ENCODE measurements at places on chromosomes 5 and 9.

GRCh38 chr5:147617191-147617606 lies 107.3 kb upstream of the DPYSL3 start:
- no peak for DNase-seq

DNA sequence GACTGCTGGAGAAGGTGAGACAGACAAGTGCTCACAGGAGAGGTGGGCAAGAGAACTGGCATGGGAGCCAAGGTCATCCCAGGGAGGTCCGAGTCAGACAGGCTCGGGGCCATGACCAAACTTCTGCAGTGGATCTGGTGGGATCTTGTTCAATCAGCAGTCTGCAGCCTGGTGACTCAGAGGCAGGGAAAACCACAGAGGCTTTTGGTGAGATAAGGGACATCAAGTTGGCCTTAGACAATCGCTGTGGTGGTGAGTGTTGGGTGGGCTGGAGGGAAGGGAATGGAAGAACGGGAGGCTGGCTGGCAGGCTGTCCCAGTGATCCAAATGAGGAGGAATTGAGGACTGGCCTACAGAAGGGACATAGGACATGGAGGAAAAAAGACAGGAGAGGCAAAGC lies 123.8 kb downstream of the TMEM174 start:
- DNase-seq = no peak

DNA sequence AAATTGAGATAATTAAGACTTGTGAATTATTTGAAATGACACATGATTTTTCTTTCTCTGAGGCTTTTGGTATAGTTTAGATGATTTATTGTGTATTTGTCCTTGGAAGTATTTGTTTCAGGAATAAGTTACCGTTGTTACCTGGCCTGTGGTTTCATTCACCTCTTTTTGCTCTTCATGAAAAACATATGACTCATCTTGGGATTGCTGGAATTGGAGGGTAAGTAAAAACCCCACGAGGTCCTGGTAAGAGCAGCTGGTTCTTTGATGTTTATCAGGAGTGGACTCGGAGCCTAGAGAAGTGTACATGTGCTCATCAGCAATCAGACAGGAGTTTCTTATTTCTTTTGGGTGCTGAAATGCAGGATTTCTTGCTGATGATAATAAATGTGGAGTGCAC lies 275.3 kb downstream of the PSAT1 start:
- DNase-seq = no peak

GRCh38 chr5:178238711-178239592 lies 6.3 kb upstream of the PHYKPL start:
- DNase-seq = no peak

DNA sequence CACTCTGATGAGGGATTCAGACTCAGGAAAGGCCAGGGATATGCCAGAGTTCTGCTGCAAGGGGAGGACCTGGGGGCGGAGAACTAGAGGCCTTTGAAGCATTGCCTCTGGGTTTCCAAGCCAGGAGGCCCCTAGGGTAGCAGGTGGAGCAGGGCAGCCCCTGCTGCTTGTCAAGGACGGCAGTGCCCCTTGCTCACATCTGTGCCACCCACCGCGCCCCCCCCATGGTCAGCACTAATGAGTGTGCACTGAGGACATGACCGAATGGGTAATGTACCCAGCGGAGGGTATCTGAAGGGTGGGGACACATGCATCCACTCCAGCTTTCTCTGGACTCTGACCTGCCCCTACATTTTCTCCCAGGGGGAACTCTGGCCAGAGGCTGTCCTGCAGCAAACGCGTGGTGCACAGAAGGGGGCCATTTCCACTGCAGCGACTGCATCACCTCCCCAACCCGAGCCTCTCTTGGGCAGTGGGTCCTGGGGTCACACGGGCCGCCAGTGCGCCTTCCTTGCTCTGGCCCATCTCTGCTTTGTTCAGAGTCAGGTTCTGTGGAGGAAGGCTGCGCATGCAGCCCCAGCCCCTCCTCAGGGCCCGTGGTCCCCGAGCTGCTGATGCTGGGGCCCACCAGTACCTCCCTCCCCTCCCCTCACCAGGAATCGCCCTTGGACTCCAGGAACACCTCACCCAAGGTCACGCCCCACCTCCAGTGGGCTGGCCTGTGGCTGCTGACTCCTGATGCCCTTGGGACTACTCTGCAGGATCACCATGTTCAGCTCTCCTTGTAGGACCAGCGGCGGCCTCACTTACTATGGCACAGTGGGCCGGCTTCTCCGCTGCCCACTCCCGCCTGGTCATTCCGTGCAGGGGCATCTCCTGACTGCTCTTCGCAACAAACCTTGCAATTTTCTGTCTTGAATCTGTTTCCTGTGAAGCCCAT lies 31.2 kb downstream of the STC2 start:
- DNase-seq = no peak

- DNase-seq = no peak
Measured at GRCh38 chr5:94337617-94338016, 280.8 kb downstream of the KIAA0825 start.

- DNase-seq = no peak
Measured at GRCh38 chr5:122385808-122386207, 73.8 kb downstream of the SNCAIP start.

- DNase-seq = no peak
Measured at GRCh38 chr9:120395376-120395775, 184.6 kb downstream of the CDK5RAP2 start.

- no peak for DNase-seq
Measured at GRCh38 chr9:4380406-4380805, 80.5 kb upstream of the GLIS3 start.

DNA sequence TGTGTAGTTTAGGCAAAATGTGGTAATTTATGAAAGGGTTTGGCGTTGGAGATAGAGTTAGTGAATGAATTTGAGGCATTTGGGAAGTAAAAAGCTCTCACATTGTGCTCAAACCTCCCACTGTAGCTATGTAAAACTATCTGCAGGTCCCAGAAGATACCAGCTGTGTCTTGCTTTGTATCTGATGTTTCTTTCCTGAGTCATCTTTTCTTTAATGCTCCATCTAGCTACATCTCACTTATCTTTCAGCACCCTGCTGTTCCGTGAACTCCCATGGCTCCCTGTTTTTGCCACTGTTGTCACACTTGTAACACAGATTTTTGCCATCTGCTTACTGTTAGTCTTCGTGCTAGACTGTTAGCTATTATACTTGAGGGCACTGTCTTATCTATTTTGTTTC lies 253.1 kb downstream of the NPR3 start:
- no peak for DNase-seq

- no peak for DNase-seq
Measured at GRCh38 chr5:37739817-37740261, 100.0 kb downstream of the GDNF start.

DNA sequence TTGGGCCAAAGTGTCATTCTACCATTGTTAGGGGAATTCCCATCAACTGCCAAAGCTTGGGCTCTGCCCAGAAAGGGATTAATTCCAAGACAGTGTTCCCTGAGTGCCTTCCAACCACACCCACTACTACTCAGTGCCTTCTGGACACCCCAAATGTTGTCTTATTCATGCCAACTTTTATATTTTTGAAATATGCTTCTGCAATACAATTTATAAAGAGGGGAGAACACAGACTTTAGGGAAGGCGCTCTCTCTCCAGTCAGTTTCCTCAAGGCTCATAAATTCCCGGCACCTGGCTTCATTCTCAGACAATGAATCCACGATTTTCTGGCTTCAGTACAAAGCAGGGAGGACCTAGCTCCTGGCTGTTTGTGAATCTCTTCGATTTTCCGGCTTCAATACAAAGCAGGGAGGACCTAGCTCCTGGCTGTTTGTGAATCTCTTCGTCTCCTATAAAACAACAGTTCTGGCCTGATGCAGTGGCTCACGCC lies 120.1 kb upstream of the MYO10 start:
- DNase-seq = peak; percentile 18

DNA sequence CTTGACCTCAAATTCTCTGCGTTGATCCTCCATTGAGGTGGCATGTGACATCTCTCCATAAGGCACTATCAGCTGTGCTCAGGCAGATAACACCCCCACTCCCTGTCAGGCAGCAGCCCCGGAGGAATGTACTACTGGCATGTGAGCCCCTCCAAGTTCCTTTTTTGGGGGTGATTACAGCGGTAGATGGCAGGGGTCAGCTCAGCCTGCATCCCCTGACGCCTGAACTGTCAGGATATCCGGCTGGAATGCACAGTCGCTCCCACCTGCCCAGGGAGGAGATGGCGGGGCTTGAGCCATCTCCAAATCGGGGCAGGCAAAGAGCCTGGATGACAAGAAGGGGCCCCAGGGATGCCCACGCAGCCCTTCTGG lies 40.8 kb downstream of the FAM78A start:
- no peak for DNase-seq

DNA sequence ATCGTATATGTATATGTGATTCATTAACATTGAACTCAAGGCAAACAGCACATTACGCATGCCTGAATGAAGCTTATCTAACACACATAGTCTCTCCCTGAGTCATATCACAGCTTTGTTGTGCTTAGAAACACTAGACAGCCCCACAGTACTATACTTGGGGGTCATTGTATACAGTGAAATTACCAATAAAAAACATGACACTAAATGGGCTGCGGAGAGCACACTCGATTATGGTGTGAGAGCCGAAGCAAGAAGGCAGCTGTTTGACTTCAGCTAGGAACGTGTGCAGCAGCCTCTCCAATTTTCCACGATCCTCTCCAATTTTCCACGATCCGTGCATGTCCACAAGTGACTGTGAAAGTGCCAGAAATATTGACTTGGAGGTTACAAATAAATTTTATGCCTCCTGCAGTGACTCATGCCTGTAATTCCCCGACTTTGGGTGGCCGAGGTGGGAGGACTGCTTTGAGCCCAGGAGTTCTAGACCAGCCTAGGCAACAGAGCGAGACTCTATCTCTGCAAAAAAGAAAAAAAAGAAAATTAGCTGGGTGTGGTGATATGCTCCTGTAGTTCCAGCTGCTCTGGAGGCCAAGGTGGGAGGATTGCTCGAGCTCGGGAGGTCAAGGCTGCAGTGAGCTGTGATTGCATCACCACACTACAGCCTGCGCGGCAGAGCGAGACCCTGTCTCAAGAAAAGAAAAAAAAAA lies 102.4 kb downstream of the DAPK1 start:
- no peak for DNase-seq

- DNase-seq = no peak
Measured at GRCh38 chr9:105416840-105417239, 31.0 kb upstream of the FSD1L start.

DNA sequence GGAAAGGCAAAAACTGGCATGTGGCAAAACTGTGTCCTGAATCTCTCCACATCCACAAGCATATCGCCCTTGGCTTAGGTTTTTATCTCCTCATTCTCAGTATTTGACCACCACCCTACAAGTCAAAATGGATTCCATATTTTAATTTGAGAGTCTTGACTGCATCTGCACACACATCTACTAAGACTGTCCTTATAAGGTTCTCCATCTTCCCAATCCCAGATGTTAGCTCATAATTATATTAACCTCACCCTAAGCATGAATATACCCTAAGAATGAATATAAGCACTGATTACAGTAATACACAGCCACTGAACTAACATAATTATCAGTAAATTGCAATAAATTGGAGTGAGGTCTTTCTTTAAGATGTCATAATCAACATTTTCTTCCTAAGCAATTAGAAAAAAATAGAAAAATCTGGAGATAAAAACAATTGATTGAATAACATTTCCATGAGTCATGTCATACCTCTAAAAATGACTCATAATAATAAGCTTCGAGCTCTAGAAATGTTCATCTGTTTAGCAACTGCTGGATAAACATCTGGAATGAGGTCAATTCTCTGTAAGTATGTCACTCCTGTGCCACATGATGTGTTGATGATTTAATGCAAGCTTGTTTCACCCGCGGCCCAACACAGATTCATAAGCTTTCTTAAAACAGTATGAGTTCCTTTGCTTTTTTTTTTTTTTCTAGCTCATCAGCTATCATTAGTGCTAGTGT lies 39.9 kb upstream of the PAM start:
- DNase-seq = no peak

GRCh38 chr5:130479045-130479804 lies 575.0 kb downstream of the CHSY3 start:
- no peak for DNase-seq

DNA sequence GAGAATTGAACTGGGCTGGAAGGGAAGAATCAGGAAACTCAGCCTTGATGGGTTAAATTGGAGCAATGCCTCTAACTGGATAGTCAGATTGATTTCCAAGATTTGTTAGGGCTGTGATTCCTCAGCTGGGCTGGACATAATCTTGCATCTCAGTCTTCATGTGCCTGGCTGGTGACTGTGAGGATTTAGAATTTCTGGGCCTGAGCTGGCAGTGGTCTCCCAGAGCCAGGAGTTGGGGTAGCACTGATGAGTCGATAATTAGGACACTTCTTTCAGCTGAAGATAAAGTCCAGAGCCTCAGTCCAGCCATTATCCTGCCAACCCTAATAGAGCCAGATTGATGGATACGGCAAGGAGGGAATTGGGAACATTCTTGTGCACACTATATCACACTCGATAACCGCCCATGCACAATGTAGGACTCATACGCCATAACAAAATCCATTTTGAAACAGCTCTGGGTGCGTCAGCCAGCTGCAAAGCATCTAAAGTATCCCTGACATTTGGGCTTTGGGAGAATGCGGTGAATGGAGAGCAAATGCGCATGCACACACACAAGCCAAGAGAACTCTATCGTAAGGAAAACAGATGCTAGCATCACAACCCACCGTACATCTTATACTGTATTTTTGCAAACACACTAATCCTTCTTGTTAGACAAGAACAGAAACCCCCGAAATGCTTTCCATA lies 405.1 kb upstream of the KLF4 start:
- DNase-seq = no peak
